ENCODE measurements at places on chromosomes 11 and 22. TPM values are rescaled to one million over a fixed set of nuclear protein-coding genes. Genes with fewer than 3 reads are reported as not detected.

Gene SHISAL1
- total RNA-seq, result not detected

Gene CD6
- not detected for total RNA-seq

Gene FOLR3
- total RNA-seq, result not detected

Gene OR8G5
- total RNA-seq, result not detected

Gene FOSL1
- total RNA-seq, result 125 TPM

Gene SLC16A8
- total RNA-seq, result not detected

Gene APLNR
- total RNA-seq, result not detected

Gene OR52I1
- not detected for total RNA-seq

Gene KRTAP5-6
- total RNA-seq, result not detected

Gene KCNQ1
- 0.20 TPM for total RNA-seq

Gene OR52A1
- total RNA-seq, result not detected

Gene ACCS
- 2.5 TPM for total RNA-seq

Gene MB
- total RNA-seq, result not detected

Gene TMPRSS6
- total RNA-seq, result not detected

Gene ANGPTL5
- total RNA-seq, result not detected

Gene CTSD
- total RNA-seq, result 329 TPM

Gene SRRD
- total RNA-seq, result 31.1 TPM

Gene TYMP
- 32.5 TPM for total RNA-seq

Gene POTEH
- total RNA-seq, result not detected

Gene EMID1
- 1.9 TPM for total RNA-seq

Gene FLRT1
- not detected for total RNA-seq

Gene TNRC6B
- total RNA-seq, result 21.9 TPM

Measured in mammary microvascular endothelial cell (primary cell).